NCI-H1930 (cell line): ENCODE measurements at places on chromosomes 7 and 10.

DNA sequence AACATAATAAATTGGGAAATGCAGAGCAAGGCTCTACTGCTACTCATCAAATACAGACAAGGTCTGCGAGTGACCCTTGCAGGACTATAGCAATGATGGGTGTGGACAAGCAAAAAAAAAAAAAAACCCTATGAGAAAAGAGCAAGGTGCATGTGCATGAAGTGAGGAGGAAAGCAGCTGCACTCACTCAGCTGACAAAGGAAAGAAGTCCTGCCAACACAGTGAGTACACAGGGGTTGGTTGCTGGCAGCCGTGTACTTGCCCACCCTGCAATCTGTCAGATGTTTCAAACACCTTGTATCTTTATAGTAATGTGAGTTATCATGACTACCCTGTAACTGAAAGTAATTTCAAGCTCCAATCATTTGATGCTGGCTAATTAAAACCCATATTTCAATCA, 20.5 kb downstream of the CHCHD3 start:
- DNase-seq: no peak

DNA sequence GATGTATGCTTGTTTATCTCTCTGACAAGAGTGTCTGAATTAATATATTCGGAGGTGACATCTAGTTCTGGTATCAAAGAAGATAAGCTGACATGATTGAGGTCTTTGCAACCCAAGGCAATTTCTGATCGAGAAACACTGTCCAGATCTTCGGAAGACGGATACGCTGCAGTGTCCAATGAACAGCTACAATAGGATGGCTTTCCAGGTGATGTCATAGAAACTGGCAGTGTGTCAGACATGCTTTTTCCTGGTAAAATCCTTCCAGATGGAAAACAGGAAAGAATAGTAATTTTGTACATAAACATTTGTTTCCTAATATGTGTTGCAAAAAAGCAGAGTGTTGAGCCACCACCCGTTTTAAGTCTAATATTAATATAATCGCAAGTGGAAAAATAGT, 33.4 kb downstream of the VWDE start:
- no peak for DNase-seq

GRCh38 chr7:50371551-50372021, 67.1 kb downstream of the IKZF1 start:
- no peak for DNase-seq

DNA sequence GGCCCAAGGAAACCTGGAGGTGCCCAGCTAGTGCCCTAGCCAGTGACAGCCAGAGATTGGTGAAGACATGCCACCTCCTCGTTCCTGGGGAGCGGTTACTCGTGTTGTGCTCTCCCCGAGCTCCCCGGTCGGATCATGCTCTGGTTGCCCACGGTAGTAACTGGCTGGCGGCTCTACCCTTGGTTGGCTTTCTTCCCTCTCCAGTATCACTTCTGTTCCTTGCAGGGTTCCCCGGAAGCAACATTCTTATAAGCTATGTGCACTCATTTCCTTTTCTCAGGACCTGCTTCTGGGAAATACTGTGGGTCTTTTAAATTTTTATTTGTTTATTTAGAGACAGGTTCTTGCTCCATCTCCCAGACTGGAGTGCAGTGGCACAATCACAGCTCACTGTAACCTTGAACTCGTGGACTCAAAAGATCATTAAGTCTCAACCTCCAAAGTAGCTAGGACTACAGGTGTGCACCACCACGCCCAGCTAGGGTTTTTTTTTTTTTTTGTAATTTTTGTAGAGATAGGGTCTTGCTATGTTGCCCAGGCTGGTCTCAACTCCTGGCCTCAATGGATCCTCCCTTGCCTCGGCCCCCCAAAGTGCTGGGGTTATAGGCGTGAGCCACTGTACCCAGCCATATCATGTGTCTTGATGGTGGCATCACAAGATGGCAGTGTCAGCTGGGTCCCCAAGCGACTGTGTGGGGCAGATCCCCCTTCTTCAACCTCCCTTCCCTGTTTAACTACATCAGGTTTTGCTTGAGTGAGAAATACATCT, 6.9 kb upstream of the CALHM1 start:
- DNase-seq: no peak

DNA sequence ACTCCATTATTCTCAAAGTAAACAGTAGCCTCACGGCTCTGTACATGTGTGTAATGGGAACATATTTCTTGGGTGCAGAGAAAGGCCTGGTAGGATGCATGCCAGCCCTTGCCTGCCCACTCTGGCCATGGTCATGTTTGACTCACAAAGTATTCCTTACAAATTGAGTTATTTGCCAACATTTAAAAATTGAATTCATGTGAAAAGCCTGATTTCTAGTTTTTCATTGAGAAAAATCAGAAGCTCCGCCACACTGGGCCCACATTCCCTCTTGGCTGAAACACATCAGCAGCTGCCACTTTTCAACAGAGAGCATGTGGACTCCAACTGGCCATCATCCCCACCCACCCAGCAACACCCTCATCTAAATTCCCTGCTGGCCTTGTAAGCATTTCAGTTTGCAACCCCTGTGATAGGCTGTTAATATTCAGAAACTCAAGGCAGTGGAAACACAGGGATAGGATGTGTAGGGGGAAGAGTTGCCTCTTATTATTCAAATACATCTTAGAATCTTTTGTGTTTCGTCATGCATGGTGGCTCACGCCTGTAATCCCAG, 40.9 kb downstream of the CDH23 start:
- no peak for DNase-seq

- no peak for DNase-seq
Observed at GRCh38 chr10:76869931-76870330, 767.7 kb downstream of the KCNMA1 start.

DNA sequence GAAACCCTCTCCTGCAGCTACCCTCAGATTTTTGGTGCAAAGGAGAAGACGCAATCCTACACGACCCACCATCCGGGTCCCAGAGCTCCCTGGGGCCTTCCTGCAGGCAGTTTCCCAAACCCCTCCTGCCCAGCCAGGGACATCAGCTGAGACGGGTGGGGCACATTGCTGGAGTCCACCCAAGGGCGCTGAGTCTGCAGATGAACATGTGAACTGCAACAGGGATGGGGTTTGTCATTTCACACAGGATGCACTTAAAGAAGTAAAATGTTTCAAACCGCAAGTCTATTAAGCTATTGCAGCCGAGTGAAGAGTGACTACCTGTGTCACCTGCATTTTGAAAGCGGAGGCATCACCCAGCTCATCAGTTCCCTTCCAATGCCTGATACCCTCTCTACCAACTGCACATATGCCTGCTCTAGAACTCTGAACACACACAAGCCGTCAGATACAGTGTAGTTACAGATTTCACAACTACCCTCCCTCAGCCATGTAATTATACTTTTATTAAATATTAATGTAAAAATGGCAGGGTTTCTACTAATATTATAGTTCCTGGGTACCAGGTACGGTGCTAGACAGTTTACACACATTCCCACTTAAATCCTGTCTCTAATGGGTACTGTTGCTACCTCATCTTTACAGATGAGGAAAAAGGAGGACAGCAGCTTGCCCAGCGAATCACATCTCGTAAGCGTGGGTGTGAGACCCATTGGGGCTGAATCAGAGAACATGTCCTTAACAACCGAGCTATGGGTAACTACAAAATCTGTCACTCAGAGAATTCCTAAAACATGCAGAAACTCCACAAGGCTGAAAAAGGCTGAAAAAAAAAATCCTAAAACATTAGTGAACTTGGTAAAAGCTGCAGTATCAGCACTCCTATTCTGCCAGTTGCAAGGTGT, 71.2 kb downstream of the GRB10 start:
- DNase-seq: no peak

DNA sequence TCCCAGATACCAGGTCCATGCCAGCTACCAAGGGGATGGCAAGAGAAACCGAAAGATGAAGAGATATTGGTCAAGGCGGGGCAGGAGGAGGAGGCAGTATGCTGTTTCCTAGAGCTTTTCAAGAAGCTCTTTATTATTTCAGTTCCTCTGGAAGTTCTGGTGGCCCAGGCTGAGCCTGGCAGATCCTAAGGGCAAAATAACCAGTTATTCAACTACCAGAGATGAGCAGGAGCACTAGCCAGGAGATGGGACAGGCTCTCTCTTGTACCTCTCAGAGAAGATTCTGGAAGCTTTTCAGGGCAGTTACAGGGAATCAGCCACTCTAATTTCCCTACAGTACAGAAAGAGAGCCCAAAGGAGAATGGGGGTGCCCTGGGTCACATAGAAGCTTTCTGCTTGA, 5.3 kb downstream of the DNAJB12 start:
- no peak for DNase-seq

DNA sequence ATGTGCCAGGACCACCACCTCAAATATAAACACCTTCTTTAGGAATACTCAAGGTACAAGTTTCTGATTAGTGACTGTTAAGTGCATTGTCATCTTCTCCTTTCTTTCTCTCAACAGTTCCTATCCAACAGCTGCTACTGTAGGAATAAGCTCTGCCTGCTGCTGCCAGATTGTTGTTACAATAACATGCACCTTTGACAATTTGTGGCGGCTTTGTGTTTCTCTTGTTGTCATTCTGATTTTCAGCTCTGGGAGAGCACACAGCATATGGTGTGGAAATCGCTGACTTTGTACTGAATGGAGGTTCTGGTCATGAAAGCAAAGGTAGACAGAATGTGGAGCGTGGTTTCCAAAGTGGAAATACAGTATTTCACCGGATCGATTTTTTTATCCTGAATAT, 182.8 kb downstream of the SEC23IP start:
- no peak for DNase-seq

GRCh38 chr10:100479037-100479436, 16.2 kb downstream of the WNT8B start:
- DNase-seq: no peak

GRCh38 chr10:91024541-91024940, 103.7 kb upstream of the ANKRD1 start:
- no peak for DNase-seq

- no peak for DNase-seq
Observed at GRCh38 chr10:131180740-131181415, 130.6 kb downstream of the TCERG1L start.

GRCh38 chr10:78079411-78079810, 45.7 kb downstream of the RPS24 start:
- no peak for DNase-seq

DNA sequence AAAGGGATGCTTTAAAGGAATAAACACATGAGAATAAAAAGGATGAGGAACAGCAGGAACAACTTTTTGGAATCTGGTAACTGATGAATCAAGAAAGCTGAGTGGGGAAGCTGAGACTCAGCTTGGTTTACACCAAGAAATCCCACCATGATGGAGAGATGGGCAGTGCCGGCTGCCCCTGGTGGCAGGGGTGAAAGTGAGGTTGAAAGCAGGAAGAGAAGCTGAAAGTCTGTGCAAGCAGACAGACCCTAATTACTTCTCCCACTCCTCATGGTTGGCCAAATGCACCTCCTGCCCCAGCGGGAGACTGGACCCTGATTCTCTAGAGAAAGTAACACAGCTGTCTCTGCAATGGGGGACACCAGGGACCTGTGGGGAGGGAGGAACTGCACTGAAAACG, 57.6 kb upstream of the NANOS1 start:
- no peak for DNase-seq

DNA sequence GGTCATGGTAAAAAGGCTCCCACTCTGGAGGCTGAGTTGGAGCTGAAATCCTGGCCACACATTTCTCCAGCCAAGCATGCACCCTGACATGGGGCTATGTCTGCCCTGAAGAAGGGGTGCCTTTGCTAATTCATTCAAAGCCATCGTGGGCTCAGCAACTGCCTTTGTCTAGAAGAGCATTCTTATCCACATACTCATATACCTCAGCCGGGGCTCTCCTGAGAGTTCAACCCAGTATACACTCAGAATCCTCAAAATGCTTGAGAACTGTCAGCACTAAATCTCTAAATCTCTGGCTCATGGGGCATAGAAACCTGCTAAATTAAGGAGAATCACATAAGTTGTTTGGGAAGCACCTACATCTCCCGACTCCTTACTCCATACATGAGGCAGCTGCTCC, 89.3 kb downstream of the MRPL32 start:
- no peak for DNase-seq

DNA sequence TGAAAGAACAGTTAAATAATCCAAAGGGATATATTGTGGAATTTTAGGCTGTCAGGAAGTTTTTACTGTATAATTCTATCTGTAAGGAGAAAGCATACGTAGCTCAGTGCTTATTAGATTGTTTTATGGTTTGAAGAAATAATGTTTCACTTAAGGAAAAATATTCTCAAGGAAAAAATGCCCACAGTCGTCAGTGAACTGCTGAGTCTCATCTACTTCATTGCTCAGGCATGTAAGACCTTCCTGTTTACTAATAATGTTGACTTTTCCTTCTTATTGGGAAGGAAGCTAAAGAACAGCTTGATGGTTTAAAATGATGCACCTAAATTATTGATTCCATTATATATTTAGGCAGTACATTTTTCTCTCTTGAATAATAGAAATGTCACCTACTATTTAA, 304.2 kb downstream of the SDK1 start:
- no peak for DNase-seq

GRCh38 chr7:130273933-130274255, 7.2 kb downstream of the CPA2 start:
- DNase-seq: no peak

GRCh38 chr7:43537765-43538403, 45.0 kb upstream of the STK17A start:
- no peak for DNase-seq

GRCh38 chr10:2798336-2799022, 268.9 kb upstream of the PFKP start:
- DNase-seq: no peak

- no peak for DNase-seq
Observed at GRCh38 chr10:124176349-124177179, 83.2 kb upstream of the CHST15 start.

DNA sequence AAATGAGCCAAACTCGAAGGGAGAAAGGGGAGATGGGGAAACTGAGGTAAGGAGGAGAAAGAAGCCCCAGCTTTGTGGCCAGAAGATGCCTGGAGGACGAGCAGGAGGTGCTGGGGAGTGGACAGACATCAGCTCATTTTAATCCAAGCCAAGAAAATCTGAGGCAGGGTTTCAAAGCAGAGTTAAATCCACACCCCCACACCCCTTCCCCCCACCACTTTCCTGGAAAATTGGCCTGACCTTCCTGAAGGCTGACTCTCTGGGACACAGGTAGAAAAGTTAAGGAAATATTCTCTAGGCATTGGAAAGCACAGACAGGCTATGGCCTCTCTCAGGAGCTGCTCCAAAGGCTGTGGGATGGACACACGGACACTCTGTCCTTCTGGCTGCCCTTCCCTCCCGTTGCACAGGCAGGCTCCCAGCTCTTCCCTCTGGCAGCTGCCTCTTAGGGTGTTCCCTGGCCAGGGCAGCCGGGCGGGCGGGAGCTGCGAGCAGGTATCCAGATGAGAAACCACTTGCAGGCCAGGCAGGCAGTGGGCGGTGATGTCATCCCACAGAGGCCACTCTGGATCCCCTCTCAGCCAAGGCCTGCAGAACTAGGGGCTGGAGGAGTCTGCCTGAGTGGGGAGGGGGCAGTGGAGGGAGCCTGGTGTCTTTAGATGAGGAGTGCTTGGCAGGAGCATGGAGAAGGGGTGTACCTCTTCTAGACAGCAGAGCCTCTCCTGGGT, 171.8 kb downstream of the NEURL1 start:
- DNase-seq: no peak

GRCh38 chr7:100190048-100190711, 12.5 kb downstream of the STAG3 start:
- DNase-seq: no peak
